Muscle of back (tissue), 13 donors: ENCODE measurements at places on chromosomes 6 and 20.
A peak's percentile ranks its signal among the peaks of the same experiment; 100 is the strongest.

DNA sequence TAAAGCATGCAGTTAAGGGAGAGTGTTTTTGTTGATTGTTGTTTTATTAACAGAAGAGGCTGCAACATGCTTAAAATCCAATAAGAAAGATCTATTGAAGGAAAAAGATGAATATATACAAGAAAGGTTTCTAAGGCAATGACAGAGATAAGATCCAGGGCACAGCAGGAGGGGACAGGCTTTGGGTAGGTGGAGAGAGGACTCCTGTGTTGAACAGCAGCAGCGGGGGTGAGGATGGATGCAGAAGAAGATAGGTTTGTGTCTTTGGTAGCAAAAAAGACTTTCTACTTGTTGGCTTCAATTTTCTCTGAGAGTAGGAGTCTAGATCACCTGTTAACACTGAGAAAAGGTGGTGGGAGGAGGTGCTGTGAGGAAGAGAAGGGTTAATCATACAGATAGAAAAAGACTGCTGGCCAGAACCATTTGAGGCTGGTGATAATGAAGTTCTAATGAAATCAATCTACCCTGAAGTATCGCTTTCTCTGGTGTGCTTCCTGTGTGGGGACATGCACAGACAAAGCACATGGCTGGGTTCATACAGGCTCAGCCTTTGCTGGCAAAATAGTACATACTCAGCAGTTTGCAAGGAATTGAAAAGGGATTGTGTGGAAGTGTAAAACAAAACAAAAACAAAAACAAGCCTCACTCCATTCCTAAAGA, 17.2 kb upstream of the DST start:
- no peak for DNase-seq

DNA sequence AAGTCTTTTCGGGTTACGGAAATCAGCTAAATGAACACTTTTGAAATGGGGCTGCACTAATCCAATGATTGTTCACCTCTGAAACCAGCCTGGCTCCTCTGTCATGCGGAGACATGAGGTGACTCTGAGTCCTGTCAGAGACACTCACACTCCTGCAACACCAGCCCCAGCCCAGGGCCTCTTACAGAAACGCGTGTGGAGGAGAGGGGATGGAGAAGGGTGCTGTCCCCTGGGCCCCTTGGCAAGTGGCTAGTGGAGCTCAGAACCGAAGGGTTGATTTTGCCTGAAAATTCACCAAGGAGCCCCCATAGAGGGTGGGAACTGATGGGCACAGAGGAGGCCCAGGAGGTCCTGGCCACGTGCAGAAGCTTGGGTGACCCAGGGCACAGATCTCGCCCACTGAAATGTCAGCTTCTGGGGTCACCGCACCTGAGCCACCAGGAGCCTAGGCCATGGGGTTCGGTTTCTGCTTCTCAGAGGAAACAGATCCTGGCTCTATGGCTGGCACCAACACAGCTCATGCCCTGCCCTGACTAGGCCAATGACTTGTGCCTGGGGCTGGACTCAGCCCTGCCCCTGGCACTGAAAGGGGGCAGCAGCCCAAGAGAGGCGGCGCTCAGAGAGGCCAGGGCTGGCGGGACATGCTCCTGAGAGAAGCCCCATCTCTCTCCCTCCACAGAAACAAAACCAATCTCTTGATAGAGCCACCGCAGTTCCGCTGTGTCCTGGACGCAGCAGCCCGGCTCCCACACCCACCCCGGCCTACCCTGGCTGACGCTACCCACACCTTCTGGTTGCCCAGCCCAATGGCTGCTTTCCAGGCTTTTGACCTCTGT, 144.7 kb downstream of the ERMARD start:
- DNase-seq = no peak

DNA sequence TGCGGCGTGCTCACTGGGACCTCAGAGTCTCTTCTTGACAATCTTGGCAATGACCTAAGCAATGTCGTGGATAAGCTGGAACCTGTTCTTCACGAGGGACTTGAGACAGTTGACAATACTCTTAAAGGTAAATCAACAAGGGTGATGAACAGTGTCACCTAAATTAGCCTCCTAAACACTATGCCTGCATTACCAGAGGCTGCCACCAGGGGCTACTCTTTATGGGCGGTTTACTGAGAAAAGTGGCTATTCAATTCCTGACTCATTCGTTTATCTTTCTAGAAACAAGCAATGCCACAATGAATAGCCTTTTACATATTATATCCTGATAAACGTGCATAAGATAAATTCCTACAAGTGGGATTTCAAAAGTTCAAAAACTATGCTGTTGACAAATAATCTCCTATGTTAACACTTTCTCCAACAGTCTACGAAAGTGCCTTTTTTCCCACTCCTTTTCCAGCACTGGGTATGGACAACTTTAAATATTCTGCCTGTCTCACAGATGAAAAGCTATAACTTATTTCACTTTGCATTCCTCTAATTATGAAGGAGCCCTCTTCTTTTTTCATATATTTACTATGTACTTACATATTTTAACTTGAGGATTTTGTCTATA, 1.3 kb downstream of the BPIFA2 start:
- no peak for DNase-seq

DNA sequence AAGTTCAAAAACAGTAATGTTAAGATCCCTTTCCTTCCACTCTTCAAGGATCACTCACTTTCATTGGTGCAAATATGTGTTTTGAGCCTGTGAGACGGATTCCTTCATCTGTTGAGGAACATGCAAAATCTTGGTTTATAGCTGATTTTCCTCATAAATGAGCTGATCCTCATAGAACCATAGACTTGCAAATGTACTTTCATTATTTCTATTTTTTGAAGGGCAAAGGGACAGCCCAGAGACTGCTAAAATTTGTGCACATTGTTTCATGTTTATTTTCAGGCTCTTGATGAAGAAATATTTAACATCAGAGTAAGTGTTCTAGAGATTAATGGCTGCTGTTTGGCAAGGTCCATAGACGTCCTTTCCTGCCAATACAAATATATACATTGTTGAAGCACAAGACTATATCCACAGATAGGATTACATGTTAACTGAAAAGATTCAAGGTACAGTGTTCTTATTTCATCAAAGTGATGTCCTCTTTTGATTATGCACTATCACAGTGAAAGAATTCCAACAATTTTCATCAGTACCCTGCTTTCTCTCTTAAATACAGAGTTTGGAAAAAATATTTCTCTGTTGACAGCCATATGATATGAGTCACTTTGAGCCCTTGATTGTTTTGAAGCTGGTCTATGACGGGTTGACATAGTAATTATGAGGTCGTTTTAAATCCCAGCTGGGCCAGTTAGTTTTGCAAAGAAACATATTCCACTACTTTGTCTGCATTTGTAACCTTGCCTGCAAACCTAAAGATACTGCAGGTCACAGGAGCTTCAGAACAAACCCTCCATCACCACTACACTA, 95.7 kb downstream of the FILIP1 start:
- DNase-seq = no peak

GRCh38 chr6:168039849-168040248, 39.2 kb downstream of the FRMD1 start:
- DNase-seq = no peak

- peak; percentile 26 for DNase-seq
Measured at GRCh38 chr20:12833861-12834260, 174.9 kb upstream of the SPTLC3 start.

- DNase-seq = no peak
Measured at GRCh38 chr6:79446006-79446405, 91.2 kb downstream of the LCA5 start.

DNA sequence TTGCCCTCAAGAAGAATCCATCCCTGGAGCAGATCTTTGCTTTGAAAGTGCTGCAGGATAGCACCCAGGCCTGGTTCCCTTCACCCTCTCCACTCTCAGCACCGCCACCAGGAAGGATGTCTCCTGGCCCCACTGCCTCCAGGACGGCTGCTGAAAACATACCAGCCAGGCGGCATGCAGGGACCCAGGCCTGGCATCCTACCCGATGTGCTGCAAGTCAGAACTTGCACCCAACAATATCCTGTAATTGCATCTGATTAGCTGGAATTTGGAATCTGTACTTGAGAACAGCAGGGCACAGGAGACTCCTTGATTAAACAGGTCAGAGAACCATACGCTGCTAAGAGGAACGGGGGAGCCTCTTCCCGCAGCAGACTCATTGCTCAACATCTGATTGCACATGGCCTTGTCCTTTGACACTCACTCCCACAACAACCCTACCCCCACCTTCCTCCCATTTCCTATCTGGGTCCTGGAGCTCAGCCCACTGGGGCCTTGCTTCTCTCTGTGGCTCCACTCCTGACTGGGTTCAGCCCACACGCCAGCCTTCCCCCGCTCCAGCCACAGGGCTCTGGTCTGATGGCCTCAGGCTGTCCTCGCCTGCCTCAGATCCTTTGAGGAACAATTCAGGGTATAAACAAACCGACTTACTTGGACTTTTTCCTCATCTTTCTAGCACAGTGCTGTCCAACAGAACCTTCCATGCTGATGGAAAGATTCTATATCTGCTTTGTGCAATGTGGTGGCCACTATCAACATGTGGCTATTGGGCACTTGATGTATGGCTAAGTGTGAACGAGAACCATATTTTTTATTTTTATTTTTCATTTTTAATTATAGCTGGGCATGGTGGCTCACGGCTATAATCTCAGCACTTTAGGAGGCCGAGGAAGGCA, 78.0 kb downstream of the FGD2 start:
- DNase-seq = no peak

DNA sequence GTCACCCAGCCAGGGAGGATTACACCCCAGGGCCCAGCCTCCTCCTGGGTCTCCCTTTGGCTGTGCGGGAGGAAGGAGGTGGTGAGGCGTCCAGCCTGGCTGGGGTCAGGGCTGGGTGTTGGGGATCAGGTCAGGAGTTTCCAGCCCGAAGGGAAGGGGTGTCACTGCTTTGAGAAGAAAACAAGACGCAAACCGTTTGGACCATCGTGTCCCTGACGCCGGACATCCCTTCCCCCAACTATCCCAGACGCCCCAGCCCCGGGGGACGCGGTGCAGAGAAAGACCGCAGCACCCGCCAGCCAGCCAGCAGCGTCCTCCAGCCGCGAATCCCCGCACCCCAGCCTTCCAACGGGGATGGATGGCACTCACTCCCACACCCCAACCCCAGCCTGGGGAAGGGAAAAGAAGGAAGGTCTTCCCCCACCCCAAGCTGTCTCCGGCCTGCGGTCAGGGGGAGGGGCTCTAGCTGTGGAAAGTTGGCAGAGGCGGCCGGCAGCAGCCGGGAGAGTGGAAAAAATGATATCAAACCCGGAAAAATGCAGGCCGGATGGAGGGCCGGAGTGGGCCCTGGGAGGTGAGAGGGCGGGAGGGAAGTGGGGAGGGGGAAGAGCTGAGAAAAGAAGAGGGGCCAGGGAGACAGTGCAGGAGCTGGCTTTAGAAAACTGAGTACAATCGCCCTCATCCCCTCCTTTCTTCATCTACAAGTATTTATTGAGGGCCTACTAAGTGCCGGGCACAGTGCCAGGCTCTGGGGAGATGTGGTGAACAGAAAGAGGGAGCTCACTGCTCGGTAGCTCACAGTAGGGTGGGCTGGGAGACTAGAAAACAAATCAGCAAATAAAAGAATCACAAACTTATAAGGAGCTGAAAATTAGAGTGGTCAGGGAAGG, 10.6 kb downstream of the REM1 start:
- DNase-seq = peak; percentile 94

GRCh38 chr20:11003341-11003740, 329.5 kb upstream of the JAG1 start:
- DNase-seq = no peak

- DNase-seq = no peak
Measured at GRCh38 chr20:48879612-48880245, 41.8 kb upstream of the ARFGEF2 start.

DNA sequence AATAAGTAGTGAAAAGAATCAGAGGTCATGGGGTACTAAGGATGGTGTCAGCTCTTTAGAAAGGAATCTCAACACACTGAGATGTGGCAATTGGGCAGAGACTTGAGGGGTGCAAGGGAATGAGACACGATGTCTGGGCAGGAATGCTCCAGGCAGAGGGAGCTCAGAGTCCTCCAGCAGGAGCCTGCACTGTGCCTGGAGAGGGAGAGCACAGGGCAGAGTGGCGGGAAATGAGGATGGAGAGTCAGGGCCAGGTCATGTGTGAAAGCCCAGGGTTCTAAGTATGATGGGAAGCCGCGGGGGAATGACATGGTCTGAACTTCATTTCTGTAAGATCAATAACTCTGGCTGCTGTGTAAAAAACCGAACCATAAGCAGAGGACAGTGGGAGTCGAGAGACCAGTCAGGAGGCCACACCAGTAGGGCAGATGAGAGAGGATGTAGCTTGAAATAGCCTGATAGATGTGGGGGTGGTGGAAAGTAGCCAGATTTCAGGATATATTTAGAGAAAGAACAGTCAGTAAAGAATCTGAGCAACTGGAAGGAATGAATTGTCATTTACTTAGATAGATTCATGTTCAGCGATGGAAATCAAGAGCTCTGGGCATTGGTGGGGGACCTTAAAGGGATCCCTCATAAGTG, 133.4 kb upstream of the DTNBP1 start:
- peak; percentile 50 for DNase-seq
